ENCODE measurements at places on chromosomes 7 and 10. TPM values are rescaled to one million over a fixed set of nuclear protein-coding genes. Genes with fewer than 3 reads are reported as not detected.
A peak's percentile ranks its signal among the peaks of the same experiment; 100 is the strongest.

REPIN1 gene
- 39.6 TPM for total RNA-seq

CALN1 gene
- total RNA-seq, result not detected

- DNase-seq, result no peak
These were observed 112.1 kb upstream of the KLF6 start for GRCh38 chr10:3897156-3897555.

DNA sequence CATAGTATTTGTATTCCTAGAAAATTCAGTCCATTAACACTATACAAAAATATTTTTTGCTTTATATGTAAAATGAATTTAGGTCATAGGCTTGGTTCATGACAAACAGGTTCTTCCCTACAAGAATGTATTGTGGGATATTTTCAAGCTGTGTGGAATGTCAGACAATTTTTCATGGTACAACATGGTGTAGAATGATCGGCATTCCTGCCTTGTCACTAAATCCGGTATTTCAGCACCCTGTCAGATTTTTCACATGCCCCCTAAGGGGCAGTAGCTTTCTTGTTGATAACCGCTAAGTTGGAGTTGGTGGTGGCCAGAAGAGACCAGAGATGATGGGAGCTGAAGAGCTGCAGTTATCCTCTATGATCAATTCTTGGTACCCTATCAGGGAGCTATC, 154.3 kb downstream of the SORCS3 start:
- DNase-seq, result no peak

GRCh38 chr7:53418834-53419482, 383.5 kb downstream of the POM121L12 start:
- DNase-seq, result peak; percentile 91

- peak; percentile 17 for DNase-seq
These were observed 18.6 kb downstream of the OCM2 start for GRCh38 chr7:97971120-97971989.

All from renal cortical epithelial cell (primary cell).